ENCODE measurements at places on chromosomes 11 and 22.
A peak's percentile ranks its signal among the peaks of the same experiment; 100 is the strongest.

GRCh38 chr11:78573681-78574080 is 983 bp downstream of the NARS2 start:
- no peak for DNase-seq

GRCh38 chr22:38824585-38824984 is 19.2 kb downstream of the NPTXR start:
- DNase-seq, result peak; percentile 49

DNA sequence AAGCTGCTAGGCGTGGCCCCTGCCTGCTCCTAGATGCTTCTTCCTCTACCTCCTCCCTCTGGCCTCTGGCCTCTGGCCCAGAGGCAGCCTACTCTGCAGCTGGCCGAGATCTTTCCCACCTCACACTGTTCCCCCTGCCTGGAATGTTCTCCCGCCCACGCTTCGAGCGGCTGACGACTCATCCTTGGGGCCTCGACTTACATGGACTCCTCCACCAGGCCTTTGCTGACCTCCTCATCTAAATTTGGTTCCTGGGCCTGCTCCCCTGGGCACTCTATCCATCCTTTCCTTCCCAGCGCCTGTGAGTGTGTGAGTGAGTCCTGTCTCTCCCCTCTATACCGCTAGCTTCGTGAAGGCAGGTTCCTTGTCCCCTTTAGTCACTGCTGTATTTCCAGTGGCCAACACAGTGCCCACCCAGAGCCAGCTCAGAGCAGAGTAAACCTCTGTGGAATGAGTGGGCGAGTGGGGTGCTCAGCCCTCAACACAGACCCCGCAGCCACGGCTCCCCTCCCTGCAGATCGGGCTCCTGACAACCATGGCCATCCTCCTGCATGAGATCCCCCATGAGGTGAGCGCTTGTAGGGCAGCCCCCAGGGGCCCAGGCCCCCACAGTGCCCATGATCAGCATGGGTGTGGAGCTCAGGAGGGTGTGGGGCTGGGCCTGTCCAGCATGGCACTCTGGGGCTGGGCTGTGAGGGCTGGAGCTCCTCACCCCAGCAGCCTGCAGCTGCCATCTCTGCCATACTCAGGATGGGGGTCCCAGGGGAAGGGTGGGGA is 5.7 kb downstream of the SLC39A13 start:
- DNase-seq, result no peak

GRCh38 chr11:44036811-44037657 is 10.7 kb upstream of the ACCSL start:
- peak; percentile 59 for DNase-seq

DNA sequence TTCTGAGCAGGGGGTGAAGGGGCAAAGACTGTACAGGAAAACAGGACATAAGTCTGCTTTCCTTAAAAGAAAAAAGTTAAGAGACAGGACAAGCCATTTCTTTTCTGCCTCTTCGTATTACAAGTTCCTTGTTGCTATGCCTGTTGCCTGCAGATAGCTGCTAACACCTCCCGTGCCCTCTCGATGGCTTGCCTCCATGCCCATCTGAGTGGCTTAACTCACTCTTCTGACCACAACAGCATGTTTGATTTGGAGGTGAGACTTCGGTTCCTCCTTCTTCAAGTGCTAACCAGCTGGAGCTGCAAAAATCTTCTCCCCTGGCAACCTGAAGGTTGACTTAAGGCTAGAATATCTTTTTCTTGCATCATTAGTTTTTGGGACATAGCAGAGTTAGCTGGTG is 103.1 kb downstream of the PRR5L start:
- no peak for DNase-seq

DNA sequence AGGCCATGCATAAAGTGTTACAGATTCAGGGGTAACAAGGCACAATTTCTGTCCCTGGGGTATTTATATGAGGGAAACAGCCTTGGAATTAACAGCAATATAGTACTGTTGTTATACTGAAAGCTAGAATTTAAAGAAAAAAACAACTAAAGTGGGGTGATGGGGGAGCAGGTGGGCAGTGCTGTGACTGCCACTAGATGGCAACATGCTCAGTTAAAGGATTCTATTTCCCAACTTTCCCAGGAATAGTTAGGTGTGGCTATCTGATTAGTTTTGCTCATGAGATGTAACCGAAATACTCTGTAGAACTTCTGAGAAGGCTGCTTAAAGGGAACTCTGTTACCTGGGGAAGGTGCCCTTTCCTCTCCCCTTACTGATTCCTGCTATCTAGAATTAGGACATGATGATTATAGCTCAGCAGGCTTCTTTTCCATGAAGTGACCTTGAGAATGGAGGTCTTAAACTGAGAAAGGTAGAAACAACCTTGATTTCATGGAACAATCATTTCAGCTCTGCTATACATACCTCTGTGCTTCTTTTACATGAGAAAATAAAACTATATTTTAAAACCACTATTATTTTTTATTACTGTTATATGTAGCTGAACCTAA is 102.6 kb downstream of the RELT start:
- DNase-seq, result peak; percentile 33

GRCh38 chr22:50060441-50061140 is 2.5 kb upstream of the TTLL8 start:
- DNase-seq, result no peak

DNA sequence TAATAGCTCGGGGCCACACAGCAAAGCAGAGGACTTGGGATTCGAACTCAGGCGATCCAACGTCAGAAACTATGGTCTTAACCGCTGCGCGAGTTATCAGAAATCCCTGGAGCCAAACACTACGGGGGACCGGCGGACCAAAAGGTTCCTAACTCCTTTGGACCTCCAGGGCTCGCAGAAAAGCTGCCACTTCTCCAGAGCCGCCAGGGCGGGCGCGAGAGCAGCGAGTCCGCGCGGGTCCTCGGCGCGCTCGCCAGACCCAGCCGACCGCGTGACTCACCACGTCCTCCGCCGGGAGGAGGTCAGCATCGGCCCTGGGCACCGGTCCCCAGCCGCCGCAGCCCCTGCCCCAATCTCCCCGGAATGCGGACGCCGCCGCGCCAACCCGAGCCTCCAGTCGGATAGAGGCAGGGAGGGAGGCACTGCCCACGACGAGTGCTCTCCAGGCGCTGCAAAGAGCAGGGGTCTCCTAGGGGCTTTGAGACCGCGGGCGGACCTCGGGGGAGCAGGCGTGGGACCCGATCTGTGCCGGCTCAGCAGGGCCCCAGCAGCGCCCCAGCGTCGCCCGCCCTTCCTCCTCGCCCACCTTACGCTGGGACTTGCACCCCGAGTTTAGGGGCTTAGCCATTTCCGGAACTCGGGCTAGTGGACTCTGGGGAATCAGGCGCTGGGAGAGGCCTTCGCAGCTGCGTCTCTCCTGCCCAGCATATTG is 6.2 kb upstream of the ALX4 start:
- DNase-seq, result no peak

GRCh38 chr11:118705111-118705741 is 25.8 kb upstream of the TREH start:
- no peak for DNase-seq

DNA sequence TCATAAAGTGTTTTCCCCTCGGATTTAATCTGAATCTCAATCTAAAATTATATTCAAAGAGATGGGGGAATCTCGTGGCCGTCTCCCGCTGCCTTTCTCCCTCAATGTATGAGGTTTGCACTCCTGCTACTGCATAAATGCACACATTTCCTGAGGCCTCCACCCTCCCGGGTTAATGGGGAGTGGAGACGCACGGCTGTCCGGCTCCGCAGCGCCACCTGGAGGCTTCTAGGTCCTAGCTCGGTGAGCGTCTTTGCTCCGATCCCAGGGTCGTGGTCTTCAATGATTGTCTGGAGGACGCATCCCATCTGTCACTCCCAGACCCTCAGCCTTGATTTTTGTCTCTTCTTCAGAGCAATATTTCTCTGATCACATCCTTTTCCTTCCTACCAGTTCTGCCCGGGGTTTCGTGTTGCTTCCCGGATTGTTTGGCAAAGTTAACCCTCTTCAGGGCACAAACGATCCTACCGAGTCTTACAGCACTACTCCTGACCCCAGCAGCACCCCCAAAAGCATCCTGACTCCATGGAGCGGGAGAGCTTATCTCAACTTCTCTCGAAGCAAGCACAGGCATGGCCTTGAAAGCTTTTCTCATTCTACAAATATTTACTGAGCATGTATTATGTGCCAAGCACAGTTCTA is at the start of gene LMO1:
TSS of gene LMO1 (minus strand) at position 110 of the 642 bp plus-strand sequence. CDS start 516 bp downstream, outside the sequence.
- DNase-seq, result peak; percentile 42

GRCh38 chr11:62120431-62120830 is 3.4 kb upstream of the INCENP start:
- no peak for DNase-seq

DNA sequence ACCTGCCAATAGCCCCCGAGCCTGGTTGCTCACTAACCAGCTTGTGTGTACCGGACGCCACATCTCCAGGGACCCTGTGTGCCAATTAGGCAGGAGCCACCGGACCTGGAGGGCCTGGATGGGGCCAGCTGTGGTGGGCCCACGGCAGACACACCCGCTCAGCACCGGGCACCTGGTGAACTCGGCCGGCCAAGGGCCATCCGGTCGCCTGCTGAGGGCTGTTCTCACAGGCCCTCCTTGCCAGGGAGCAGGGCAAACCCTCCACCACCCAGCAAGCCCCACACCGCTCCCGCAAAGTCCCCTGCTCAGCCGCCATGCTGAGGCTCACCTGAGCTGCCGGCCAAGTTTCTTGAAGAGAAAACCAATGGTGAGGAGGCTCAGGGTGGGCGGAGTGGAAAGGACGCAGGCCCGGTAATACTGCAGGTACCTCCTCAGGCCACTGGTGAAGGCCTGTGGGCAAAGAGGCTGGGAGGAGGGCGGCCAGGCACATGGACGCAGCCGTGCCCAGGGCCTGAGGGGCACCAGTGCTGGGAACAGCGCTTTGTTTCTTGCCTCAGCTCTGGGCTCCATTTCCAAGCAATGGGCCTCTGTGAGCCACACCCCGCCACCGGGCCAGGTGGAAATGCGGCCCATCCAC is 17.1 kb downstream of the TUBGCP6 start:
- DNase-seq, result no peak

- DNase-seq, result no peak
Measured at GRCh38 chr11:18063862-18064434, 17.9 kb upstream of the TPH1 start.

GRCh38 chr11:68329978-68330699 is 17.7 kb downstream of the LRP5 start:
- DNase-seq, result no peak

- DNase-seq, result no peak
Measured at GRCh38 chr22:30694640-30695350, at the start of gene OSBP2. Gene OSBP2, plus strand, starts transcription at chr22:30694874. Its CDS starts 36 bp downstream, at chr22:30694910.

DNA sequence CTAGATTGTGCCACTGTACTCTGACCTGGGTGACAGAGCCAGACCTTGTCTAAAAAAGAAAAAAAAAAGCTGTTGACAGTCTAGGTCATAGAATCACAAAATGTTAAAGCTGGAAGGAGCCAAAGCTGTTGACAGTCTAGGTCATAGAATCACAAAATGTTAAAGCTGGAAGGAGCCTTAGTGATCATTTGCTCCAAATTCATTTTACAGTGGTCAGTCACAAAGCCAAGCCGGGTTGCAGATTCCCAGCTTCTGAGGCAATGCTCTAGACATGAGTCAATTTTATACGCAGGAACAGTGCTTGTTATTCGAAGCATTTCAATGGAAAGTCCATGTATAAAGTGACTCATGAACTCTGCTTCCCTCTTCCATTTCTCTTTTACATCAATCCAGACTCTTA is 47.4 kb downstream of the SYT13 start:
- no peak for DNase-seq

GRCh38 chr11:61555051-61555969 is 25.6 kb downstream of the SYT7 start:
- DNase-seq, result no peak

GRCh38 chr22:45208993-45209838 is 31.5 kb downstream of the KIAA0930 start:
- DNase-seq, result no peak

DNA sequence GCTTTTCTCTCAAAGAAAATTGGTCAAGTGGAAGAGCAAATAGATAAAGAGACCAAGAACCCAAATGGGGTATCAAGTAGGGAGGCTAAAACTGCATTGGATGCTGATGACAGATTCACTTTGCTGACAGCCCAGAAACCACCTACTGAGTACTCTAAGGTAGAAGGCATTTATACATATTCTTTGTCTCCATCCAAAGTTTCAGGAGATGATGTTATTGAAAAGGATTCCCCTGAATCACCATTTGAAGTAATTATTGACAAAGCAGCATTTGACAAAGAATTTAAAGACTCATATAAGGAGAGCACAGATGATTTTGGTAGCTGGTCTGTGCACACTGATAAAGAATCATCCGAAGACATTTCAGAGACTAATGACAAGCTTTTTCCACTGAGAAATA is 37.7 kb downstream of the RTN3 start:
- no peak for DNase-seq

- no peak for DNase-seq
Measured at GRCh38 chr11:45147891-45148675, 1.6 kb downstream of the PRDM11 start.

- no peak for DNase-seq
Measured at GRCh38 chr11:134573857-134574256, 161.8 kb upstream of the B3GAT1 start.

GRCh38 chr11:63937713-63938478 is 906 bp upstream of the NAA40 start:
- no peak for DNase-seq

DNA sequence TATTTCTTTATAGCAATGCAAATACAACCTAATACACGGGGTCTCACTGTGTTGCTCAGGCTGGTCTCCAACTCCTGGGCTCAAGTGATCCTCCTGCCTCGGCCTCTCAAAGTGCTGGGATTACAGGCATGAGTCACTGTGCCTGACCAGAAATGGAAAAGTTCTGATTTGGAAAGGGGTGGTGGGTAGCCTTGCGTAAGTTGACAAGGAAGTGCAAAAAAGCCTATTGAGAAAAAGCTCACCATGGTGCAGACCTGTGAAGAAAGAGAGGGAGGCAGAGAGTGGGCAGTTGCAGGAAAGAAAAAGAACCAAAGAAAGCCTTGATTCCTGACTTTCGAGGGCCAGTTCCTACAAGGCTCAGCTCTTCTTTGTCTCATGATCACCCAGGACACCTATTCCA is 27.1 kb downstream of the AGBL2 start:
- peak; percentile 60 for DNase-seq

DNA sequence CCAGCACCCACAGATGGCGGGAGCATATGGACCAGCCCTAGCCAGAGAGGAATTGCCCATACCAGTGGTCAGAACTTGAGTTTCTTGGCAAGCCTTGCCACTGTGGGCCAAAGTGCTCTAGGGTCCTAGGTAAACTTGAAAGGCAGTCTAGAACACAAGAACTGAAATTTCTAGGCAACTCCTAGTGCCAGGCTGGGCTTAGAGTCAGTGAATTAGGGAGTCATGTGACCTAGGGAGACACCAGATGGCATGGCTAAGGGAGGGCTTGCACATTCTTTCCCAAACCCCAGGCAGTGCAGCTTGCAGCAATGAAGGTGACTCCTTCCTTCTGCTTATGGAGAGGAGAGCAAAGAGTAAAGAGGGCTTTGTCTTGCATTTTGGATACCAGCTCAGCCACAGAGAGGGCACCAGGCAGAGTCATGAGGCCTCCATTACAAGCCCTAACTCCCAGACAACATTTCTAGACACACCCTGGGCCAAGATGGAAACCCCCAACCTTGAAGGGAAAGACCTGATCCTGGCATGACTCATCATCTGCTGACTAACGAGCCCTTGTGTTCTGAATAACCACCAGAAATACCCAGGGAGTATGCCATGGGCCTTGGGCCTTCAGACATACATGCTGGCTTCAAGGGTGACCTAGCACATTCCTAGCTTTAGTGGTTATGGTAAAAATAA is 19.2 kb upstream of the OR56A3 start:
- no peak for DNase-seq

- no peak for DNase-seq
Measured at GRCh38 chr11:78804991-78805390, 230.3 kb upstream of the NARS2 start.

Data from AML-193 (cell line).